Fibroblast of villous mesenchyme (primary cell): ENCODE measurements at places on chromosomes 3 and 15. TPM values are rescaled to one million over a fixed set of nuclear protein-coding genes. Genes with fewer than 3 reads are reported as not detected.

DNA sequence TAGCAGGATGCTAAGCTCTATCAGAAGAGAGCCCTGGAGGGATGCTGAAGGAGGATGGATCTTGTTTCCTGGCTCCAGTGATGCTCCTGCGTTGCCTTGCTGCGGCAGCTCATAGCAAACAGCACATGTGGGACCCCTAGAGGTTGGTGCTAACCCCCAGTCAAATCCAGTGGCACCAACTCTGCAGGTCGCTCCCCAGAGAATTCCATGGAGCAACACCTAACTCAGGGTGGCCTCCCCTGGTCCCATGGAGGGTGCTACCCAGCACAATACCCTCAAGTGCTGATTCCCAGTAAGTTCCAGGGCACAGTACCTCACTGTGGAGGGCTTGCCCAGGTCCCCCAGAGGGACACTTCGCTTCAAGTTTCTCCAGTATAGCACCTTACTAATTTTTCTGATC, 231.2 kb downstream of the NEK10 start:
- no peak for DNase-seq

NDUFB4 gene
- 41.0 and 45.4 TPM in 2 replicates for total RNA-seq

DNA sequence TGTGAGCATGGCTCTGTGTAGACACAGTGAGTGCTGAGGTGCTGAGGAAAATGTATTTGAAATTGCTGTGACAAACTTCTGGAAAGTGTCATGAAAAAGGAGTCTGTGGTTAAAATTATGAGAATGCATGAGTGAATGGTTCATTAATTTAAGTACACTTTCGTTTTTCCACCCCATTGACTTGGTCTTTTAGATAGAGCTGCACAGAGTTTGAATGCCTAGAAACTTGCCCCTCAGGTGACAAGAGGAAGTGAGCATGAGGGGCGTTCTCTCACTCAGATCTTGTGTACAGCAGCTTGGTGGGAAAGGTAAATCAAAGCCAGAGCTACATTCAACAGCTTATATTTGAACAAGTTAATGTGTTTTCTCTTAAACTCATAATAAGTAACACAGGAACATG, 296.8 kb downstream of the WDR72 start:
- DNase-seq: no peak

- no peak for DNase-seq
Measured at GRCh38 chr3:177703788-177704187, 506.5 kb upstream of the TBL1XR1 start.

- DNase-seq: no peak
Measured at GRCh38 chr3:49718858-49719213, 648 bp downstream of the AMIGO3 start.

DNA sequence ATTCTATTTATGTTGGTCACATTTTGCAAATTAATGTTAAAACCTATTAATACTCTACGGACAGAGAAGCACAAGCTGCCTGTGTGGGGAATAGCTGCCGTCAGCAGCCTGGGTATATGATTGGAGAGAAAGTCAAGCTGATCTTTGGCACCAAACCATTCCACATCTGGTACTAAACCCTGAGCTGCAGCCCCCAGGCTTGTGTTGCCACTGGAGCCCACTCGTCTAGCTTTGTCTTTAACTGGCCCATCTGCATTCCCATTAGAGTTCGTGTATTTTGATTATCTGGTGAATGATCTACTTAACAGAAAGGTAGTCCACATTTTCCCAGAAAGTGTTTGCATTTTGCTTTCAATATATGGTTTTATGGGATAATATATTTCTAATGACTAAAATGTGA, 5.4 kb downstream of the NDUFB4 start:
- peak; percentile 13 for DNase-seq

DNA sequence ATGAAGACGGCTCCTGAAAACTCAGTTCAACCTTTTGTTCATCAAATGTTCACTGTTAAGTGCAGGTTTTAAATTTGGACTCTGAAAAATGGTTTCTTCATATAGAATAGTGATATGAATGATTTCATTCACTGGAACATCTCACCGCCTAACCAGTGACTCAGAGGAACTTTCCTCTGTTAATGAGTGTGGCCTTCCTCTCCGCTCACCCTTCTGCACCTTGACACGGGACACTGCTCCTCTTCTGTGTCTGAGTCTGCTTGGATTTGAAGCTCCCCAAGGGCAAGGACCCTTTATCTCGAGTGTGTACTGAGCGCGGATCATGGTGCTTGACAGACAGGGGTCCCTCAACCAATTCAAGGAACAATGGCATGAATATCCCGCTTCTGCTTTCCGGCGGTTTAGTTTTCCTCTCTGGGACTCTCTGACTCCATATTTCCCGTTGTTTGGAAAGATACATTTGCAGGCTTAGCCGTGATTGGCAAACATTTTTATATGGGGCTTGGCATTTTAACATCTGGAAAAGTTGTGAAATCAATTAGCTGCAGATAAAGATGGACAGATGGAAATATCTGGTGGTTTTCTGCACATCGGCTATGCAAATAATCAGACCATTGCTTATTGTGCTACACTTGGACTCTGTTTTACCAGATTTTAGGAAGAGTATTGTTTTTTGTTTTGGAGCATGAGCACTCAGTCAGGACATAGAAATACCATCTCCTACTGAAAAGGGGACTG, 20.9 kb downstream of the KBTBD8 start:
- peak; percentile 75 for DNase-seq

DNA sequence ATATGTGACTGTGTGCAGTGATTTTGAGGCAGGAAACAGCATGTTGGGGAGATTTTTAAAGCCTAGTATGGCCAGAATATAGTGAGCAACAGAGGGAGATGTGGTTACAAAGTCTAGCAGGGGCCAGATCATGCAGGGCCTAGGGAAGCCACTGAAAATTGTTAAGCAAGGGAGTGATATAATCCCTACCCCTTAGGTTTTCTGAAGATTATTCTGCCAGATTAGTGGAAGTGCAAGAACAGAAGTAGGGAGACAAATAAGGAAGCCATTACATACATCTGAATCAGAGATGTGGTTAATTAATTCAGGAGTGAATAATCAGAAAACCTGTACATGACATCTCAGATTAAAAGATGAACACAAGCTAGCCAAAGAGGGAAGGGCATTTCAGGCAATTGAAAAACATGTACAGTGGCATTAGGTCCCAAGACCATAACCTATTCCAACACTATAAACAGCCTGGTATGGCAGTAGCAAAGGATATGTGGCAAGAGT, 54.8 kb downstream of the MSL2 start:
- no peak for DNase-seq

ATP13A5 gene
- not detected in 2 replicates for total RNA-seq

CKMT1B gene
- not detected in 2 replicates for total RNA-seq

DNA sequence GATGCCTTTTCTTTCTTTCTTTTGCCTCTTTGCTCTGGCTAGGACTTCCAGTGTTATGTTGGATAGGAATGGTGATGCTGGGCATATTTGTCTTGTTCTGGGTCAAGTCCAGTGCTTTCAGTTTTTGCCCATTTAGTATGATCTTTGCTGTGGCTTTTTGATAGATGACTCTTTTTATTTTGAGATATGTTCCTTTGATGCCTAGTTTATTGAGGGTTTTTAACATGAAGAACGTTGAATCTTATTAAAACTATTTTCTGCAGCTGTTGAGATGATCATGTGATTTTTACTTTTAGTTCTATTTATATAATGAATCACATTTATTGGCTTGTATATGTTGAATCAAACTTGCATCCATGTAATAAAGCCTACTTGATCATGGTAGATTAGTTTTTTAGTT, 363.8 kb upstream of the RASGRP1 start:
- DNase-seq: no peak

- DNase-seq: no peak
Measured at GRCh38 chr15:68447209-68447608, 15.2 kb upstream of the ITGA11 start.

- DNase-seq: peak; percentile 21
Measured at GRCh38 chr3:8932507-8932906, 30.8 kb downstream of the RAD18 start.

DNA sequence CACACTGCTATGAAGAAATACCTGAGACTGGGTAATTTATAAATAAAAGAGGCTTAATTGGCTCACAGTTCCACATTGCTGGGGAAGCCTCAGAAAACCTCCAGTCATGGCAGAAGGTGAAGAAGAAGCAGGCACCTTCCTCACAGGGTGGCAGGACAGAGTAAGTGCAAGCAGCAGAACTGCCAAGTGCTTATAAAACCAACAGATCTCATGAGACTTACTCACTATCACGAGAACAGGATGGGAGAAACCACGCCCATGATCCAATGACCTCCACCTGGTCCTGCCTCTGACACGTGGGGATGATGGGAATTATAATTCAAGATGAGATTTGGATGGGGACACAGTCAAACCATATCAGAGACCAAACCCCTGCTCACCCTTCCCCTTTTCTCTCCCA, 75.0 kb downstream of the TRIM69 start:
- DNase-seq: no peak

DNA sequence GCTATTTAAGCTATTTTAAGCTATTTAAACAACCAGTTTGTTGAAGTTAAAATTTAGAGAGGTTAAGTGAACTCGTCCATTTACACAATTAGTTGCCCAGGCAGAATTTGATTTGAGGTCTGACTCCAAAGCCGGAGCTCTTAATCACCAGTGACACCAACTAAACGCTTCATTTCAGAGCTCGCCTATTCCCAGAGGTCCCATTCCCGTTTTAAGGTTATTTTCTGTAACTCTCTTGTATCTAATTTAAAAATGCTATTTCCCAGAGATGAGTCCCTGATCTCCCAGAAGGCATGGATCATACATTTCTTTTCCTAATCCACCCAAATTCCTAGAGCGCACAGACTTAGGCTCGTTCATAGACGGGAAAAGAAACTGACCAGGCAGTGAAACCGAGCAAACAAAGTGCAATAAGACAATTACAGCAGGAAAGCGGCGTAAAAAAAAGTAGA, 904 bp upstream of the MCTP2 start:
- peak; percentile 65 for DNase-seq

DNA sequence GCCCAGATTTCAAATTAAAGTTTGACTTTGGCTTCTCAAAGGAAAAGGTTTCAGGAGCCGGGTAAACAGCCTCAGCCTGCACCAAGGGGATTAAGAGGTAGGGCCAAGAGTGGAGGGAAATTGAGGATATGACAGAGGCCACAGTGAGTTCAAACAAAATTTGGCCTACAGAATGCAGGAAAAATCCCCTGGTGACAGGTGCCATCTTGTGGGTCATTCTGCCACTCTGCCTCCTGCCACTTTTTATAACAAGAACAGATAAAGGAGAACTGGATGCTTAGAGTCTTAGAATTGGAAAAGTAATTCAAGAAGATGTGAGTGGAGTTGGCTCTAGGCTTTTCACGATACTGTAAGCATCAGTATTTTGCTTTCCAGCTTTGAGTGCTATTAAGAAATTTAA, 253.2 kb downstream of the NR2F2 start:
- DNase-seq: no peak

DNA sequence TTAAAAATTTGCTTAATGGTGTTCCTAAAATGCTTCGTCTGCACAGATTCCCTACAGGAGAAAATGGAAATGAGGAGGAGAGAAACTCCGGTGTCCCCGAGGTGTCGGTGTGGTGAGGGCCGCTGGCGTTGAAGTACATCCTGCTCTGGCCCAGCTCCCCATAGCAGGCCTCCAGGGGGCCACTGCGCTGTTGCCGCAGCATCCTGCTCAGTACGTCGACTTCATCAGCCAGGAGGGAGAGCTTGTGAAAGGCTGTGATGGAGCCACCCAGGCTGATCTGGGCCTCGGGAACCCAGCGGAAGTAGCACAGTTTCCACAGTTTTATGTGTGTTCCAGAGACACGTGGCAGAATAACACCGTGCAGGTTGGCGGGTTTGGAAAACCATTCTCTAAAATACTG, 37.8 kb downstream of the FAN1 start:
- no peak for DNase-seq

- DNase-seq: no peak
Measured at GRCh38 chr15:57923750-57924149, 141.8 kb downstream of the ALDH1A2 start.

- no peak for DNase-seq
Measured at GRCh38 chr15:73142802-73143762, 90.8 kb downstream of the NEO1 start.

DNA sequence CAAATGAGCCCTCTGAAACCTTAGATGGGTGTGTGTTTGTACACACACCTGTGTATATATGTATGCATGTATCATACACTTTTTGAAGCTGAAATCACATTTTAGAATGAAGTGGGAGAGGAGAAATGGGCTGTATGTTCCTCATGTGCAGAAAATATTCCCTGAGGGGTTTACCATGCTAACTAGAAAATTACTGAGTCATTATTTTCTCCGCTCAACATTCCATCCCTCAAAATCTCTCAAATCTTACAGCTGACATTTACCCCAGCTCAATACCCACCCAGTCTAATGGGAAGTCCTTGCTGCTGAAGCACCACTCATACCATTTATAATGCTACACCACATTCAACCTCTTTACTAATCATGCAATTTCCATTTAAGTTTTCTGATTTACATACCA, 138.6 kb downstream of the P2RY1 start:
- DNase-seq: no peak

DNA sequence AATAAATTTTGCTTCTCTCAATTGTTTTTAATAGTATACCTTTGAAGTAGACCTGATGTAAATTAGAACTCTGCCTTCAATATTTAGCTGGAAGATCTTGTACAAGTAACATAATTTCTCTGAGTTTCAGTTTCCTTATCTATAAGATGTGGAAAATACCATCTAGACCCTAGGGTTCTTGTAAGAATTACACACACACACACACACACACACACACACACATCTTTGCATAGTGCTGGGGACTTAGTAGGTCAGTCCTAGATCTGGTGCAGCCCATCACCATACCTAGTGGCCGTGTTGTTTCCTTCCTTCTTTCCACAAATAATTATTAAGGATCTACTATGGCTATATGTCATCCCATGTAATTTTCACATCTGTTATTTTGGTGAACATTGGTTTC, 11.0 kb downstream of the TRAT1 start:
- DNase-seq: no peak

CPA3 gene
- total RNA-seq: under 0.01 TPM in 1 of 2 replicates, not detected in the other

CSTA gene
- 0.32 TPM in 1 of 2 replicates, not detected in the other for total RNA-seq

DNA sequence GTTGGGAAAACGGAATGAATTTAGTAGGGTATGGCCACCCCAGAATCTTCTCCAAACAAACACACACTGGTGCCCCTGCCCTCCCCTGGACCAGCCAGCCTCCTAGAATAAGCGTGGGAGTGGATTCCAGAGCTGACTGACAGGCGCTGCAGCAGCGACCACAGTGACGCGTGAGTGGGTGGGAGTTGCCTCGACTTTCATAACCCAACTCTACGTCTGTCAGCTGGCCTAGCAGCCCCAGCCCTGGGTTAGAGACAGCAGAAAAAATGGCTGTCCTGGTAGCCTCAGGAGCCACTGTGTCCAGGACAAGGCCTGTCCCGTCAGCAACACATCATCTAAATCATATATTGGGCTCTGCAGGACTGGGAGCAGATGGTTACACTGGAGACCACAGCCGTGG, 10.0 kb downstream of the PLA2G4B start:
- DNase-seq: peak; percentile 13

GRCh38 chr3:189270248-189270832, 98.6 kb downstream of the TPRG1 start:
- peak; percentile 78 for DNase-seq

DNA sequence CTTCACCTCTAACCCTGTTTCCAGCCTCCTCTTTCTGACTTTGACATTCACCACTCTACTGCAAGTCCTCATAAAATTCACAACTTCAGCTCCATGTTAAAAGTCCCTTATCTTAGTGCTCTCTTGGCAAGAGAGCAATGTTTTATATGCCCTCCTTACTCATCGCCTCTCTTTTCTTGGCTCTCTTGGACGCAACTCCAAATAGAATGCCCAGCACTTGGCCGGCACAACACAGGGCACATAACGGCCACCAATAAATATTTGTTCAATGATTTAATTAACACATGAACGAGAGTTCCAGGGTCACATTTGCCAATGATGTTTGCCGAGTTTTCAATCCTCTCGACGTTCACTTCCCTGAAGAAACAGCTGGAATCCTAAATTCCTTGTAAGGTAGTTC, 401.4 kb downstream of the ROBO1 start:
- DNase-seq: no peak
